ENCODE measurements at places on chromosomes 3 and 15.

- no peak for DNase-seq
Measured at GRCh38 chr15:38972831-38973230, 408.2 kb upstream of the RASGRP1 start.

DNA sequence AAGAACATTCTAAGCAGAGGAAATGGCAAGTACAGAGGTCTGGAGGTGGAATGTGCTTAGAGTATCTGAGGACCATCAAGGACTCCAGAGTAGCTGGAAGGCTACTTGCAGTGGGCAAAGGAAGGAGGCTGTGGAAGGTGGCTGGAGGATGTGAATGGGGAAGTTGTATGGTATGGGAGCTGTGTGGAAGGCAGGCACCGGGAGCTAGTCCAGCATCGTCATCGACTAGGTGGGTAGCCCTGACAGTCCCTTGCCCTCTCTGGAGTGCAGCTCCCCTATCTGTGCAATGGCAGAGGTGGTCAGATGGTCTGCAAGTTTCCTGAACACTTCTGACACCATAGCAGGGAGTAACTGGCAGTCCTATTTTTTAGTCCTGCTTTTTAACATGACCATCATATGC is 19.3 kb downstream of the CCDC13 start:
- DNase-seq: no peak

- no peak for DNase-seq
Measured at GRCh38 chr15:101049282-101049681, 130.1 kb downstream of the LRRK1 start.

- DNase-seq: no peak
Measured at GRCh38 chr15:47177177-47177576, 540.1 kb upstream of the SEMA6D start.

DNA sequence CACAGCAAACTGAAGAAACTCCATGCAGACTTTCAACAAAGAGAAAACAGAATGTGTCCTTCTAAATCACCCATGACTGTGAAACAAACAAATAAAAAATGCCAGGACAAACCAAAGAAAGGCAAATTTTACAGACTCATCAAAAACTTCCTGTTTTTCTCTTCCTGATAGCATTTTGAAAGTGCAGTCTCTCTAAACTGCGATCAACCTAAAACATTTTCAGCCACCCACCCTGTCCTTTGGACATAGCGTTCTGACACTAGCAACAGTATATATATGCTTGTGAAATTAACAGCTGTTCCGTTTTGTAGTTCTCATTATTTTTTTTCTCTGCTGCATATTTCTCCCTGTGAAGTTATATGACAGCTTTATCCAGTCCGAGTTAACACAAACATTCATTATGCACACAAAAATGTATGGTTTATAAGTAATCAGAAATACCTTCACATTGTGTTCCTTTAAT is 151.7 kb downstream of the FBN1 start:
- no peak for DNase-seq

DNA sequence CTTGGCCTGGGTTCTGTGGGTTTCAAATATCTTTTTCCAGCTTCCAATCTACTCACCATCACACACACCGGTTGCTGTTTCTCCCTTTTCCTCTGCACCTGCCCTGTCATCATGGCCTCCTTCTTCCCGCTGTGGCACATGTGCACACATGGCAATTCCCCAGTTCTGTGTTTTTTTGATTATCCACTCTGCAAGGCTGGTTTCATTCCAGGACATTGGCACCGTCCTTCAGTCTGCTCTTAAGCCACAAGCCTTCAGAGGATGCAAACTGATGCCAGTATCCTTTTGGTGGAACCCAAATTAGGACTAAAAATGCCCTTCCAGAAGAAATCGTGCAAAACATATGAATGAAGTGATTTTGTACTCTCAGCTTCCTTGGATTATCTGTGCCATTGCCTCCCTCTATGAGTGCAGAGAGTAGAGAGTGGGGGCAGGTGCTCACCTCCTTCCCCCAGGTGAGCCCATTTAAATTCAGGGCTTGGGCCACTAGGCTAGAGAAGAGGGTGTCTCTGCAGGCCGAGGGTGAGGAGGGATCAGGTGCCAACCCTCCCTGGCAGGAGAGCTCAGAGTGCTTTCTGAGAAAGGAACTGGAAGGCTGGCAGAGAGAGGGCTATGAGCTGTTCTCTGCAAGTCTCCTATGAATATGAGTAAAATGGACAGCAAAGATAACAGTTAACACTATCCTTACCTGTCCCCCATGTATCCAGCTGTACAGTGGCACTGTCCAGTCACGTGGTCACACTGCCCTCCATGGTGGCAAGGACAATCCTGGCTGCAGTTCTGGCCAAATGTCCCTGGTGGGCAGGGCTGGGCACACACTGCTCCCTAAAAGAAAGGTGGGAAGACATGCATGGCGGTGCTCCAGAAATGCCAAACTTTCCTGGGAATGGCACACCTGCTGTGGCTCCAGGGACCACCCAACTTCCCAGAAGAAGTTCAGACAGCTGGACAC is 100.8 kb downstream of the RAB11A start:
- DNase-seq: no peak

GRCh38 chr15:95113041-95113440 is 881.7 kb downstream of the MCTP2 start:
- no peak for DNase-seq

GRCh38 chr3:140733623-140734022 is 55.8 kb downstream of the TRIM42 start:
- no peak for DNase-seq

GRCh38 chr3:76132154-76132470 is 346.8 kb upstream of the ZNF717 start:
- DNase-seq: no peak

- DNase-seq: no peak
Measured at GRCh38 chr15:74545086-74545485, 4.1 kb downstream of the ARID3B start.

DNA sequence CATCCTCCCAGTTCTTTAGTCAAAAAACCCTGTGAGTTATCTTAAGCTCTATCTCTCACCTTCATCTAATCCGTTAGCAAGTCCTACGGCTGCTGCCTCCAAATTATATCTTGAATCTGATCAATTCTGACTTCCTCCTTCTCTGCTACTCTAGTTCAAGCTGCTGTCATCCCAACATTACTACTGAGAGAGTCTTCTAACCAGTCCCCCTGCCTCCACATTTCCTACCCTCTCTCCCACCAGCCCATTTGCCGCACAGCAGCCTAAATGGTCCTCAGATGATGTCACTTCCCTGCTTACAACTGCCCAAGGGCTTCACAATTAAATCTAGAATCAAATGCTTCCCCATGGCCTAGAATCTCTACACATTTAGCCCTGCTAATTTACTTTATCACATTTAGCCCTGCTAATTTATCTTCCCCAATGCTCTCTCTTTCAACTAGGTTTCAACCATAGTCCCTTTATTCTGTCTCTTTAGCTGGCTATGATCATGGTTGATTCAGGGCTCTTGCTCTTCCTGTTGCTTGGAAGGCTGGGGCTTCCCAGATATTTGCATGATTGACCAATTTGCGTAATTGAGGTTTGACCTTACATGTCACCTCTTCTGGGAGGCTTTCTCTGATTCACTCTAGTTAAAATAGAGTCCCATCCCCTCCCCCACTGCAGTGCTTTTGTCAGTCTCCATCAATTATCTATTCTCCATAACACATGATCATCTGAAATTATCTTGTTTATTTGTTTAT is 11.0 kb upstream of the ARL14 start:
- peak; percentile 74 for DNase-seq

DNA sequence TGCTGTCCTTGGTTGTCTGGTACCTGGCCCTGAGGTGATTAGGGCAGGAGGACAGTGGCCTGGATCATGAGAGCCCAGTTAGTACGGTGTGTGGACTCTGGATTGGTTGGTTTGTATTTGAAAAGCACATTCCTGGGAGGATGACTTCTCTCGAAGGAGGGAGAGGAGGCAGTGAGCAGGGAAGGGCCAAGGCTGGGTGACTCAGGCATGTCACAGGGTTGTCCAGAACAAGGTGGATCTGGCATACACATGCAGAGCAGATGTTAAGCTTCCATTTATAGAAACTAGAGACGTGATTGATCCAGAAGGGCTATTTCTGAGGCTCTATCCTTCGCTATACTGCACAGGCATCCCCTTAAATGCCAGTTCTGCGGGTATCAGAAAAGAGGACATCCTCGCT is 34.4 kb downstream of the FAM240A start:
- DNase-seq: peak; percentile 17

DNA sequence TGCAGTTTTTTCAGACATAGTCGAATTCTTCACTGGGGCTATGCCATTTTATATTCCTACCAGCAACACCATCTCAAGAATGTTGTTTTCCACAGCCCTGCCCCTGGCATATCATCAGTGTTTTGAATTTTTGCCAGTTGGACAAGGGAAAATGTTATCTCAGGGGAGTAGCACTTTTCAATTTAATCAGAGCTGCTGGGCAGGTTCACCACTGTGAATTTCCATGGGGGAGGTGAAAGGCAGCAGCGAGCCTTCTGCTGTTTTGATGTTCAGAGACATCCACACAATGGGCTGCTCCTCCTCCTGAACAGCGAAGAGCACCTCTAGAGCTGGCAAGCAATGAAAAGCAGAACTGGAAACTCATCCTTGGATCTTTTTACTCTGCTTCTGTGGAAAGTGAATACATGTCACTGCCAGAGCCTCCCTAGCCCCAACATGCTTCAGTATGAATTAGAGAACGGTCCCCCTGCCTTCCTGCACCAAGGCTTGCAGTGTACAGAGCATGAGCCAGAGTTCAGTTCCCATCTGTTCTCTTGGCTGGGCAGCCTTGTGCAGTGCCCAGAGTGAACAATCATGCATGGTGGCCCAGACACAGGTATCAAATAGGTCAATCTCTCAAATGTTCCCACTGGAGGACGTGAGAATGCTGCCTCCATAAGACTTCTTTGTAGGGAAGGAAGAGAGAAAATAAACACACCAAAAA is 56.1 kb upstream of the RAD18 start:
- DNase-seq: no peak

DNA sequence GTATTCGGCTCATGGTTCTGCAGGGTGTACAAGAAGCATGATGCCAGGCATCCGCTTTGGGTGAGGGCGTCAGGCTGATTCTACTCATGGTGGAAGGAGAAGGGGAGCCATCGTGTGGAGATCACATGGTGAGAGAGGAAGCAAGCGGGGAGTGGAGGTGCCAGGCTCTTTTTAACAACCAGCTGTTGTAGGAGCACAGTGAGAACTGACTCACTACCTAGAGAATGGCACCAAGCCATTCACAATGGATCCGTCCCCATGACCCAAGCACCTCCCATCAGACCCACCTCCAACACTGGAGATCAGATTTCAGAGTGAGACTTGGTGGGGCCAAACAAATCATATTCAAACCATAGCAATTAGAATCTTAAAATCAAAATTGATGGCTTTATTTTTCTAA is 259.8 kb upstream of the CTDSPL start:
- DNase-seq: no peak

DNA sequence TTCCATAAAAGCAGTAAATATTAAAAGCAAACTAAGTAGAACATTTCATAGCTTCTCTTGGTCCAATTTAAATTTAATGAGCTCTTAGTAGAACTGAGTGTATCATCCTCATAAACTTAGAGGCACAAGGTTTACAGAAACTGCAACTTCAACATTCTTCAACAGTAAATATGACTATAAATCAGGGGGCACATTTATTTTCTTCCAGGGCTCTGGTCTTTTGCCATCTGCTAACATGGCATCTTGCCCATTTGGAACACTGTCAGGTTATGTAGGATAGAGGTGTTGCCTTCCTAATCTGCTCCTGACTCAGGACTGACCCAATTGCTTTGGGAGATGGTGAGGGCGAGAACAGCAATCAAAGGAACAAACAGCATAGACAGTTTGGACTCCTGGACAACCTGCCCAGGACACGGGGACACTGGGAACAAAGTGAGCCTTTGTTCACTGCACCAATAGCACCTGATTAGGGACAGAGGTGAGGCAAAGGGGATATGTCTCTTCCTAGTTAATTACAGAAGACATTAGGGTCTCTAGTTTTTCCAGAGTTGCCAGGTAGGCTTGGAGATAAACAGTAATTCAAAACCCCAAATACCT is 610.2 kb upstream of the ROBO2 start:
- DNase-seq: no peak

GRCh38 chr3:182912474-182912873 is 67.9 kb downstream of the DCUN1D1 start:
- DNase-seq: no peak

DNA sequence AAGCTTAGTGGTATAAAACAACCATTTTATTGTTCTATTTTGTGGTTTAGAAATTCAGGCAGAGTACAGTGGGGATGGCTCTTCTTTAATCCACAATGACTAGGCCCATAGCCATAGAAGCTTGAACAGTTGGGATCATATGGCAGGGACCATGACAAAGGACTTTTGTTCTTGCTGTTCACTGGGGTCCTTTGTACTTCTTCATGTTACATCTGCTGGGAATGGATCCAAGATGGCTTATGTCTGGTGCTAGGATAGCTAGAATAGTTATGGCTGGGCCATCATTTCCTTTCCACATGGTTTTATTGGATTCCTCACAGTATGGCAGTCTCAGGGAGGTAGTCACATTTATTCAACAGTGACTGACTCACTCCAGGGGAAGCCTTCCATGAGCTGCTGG is 427.9 kb upstream of the AGTR1 start:
- peak; percentile 17 for DNase-seq

DNA sequence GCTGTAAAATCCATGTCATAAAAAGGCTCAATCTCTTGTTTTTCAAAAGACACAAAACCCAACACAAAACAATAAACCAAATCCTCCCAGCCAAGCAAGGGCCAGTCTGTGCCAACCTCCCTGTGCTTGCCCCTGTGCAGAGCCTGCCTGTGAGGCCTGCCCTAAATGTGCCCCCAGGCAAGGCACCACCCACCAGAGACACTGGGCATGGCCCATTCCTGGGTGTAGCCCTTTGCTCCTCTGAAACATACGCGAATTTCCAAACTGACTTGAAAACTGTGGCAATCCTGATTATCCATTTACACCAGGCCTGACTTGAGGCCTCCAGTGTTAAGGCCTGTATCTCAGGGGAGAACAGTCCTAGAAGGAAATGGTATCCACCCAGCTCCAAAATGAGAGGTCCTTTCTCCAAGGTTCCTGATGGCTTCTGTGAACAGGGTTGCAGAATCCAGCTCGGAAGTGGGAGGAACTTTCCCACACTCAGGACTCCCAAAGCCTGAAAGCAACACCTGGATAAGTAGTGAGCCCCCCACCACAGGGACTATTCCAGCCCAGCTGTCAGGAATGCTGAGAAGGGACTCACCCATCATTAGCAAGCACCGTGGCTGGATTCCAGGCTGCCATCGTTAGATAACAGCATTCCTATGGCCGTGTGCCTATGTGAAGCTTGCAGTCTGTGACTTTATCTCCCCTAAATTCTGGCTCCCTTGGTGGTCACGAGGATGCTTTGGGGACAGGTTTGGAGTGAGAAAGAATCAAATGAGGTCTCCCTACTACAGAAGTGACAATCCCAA is 61.8 kb downstream of the CACNA2D2 start:
- no peak for DNase-seq

GRCh38 chr3:28173836-28174235 is 67.6 kb upstream of the CMC1 start:
- DNase-seq: no peak

DNA sequence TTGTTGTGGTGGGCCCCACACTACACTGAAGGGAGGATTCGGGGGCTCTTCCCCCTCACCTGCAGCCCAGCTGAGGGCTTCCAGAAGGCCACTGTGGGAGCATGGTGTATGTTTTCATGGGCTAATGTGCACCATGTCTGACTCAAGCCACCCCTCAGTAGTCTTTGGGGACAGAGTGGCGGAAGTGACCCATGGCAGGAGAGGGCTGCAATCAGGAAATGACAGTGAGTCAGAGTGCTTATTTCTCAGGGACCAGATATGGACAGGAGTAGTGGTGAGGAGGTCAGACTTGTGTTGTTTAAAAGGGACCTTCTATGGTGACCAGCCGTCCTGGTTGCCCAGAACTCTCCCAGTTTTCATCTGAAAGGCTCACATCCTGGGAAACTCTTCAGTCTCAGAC is 32.8 kb upstream of the SLC9A9 start:
- DNase-seq: no peak

GRCh38 chr15:28876131-28876844 is 9.5 kb upstream of the APBA2 start:
- no peak for DNase-seq
